ENCODE measurements at places on chromosomes 7 and 10.

DNA sequence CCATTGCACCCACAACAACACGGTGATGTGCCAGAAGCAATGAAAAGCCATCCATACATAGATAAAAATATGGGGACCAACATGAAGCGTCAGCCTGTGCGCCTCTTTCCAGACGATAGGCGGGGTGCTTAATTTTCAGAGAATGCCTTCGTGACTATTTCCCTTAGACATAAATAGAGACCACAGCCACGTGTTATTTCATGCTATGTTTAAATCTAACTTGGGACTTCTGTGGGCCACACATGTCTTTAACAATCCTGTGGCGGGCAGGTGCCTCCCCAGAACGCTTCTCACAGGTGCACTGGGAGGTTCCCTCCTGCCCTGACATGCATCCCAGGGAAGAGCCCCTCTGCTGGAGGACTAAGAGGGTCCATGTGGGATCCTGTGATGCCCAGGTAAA is 259.7 kb downstream of the ADARB2 start:
- DNase-seq = no peak

GRCh38 chr7:44289341-44290251 is 35.8 kb downstream of the CAMK2B start:
- DNase-seq = no peak

- no peak for DNase-seq
These were observed 21.1 kb upstream of the BPGM start for GRCh38 chr7:134625550-134625949.

- peak; percentile 83 for DNase-seq
These were observed 5.4 kb upstream of the ZFYVE27 start for GRCh38 chr10:97731346-97732051.

- no peak for DNase-seq
These were observed 94.0 kb downstream of the WDR11 start for GRCh38 chr10:120945182-120945581.

DNA sequence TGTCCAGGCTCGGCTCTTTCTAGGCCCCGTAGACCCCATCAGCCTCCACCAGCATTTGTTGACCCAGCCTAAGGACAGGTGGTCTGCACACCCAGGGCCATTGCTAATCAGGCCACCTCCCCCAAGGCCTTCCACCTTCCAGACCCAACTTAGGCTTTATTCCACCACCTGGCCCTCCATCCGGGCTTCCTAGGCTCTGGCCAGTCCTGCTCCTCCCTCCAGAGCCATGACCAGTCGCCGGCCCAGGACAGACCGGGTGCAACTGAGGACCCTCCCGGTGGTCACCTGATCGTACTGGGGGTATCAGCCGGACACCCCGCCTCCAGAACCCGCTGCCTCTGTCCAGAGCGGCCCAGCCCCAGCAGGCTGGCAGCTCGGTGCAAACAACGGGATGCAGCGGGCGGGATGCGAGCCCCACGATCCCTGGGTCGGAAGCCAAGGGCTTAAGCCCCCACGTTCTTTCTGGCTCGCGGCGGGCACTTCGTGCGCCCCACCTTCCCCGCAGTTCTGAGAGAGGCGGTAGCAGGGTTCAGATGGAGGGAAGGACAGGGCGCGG is 545 bp downstream of the NACAD start:
- peak; percentile 55 for DNase-seq

DNA sequence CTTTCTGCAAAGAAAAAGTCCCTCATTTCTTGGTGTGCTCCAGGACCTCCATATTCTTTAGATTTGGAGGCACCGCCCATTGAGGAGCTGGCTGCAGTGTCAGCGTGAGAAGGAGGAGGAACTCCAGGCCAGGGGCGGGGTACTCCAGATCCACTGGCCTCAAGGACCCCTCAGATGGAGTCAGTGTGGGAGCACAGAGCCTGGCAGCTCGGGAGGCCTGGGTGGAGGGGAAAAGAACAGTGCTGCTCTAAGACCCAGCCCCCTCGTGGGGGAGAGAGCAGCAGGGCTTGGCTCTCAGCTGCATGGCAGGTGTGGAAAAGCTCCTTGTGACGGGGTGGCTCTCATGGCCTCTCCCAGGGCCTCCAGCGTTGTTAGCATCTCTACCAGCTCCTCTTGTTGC is 70.5 kb downstream of the ITGB1 start:
- DNase-seq = no peak

- DNase-seq = no peak
These were observed 60.4 kb downstream of the ARL4A start for GRCh38 chr7:12747687-12748306.

DNA sequence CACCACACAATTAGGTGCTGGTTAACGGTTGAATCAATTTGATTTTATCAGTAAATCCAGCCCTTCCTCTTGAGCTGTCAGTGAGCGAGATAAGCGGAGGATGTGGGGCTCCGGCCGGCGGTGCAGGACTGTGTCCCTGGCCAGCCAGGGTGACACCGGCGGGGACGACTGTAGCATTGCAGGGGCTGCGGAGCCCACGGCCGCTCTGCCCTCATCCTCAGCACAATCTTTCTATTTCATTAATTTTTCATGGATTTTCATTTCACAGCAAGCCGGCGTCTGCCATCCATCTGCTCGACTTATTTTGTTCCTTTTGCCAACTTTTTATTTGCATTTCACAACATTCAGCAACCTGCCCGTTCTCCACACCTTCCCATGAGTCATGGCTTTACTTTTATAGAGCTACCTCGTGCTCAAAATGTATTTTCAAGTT is 4.7 kb downstream of the ADARB2 start:
- DNase-seq = no peak

GRCh38 chr10:132118366-132118765 is 52.6 kb downstream of the JAKMIP3 start:
- no peak for DNase-seq

GRCh38 chr7:66145400-66146104 is 30.9 kb downstream of the CRCP start:
- no peak for DNase-seq

GRCh38 chr7:103551016-103551415 is 105.0 kb upstream of the SLC26A5 start:
- DNase-seq = no peak

DNA sequence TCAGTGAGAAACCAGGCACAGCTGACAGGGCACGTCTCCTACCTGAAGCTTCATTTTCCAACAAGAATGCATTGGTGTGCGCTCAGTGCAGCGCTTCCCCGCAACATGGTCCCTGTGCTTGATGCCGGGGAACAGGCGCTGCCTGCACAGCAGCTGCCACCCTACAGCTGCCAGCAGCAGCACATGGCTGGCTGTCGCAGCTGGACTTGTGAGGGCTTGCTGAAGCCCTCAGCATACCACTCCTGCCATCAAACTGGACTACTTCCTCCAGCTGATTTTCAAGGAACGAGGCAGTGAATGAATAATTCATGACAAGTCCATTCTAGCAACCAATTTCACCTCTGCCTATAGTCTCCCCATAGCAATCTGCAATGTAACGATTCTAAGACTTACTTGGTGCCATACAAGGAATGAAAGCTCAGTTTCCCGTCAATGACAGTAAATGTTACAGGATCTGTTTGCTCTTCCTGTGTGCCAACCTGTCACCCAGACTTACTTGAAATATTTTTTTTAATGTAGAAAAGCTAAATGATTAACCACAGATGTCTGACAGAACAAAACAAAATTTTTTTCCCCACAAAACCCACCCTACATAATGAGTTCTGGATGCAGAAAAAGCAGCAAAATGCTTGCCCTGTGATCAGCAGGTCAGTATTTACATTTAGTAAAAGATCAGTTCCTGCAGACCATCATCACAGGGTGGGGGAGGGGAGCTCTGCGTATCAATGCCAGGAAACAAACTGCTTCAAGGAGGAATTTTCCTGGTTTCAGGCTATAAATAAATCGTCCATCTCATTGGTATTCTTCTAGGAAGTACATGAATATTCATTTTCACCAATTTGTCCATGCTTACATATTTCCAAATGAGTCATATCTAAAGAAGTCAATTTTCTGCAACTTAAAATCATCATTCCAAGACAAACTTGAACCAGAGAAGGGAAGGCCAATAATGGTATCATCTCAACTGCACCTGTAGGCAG is 140.6 kb downstream of the ALOX5 start:
- DNase-seq = no peak

- no peak for DNase-seq
These were observed 16.5 kb downstream of the ARPC1B start for GRCh38 chr7:99390941-99391602.

Measured in cerebellum (tissue), 4 donors.